Stimulated activated CD8-positive, alpha-beta memory T cell treated with anti-CD3 and anti-CD28 coated beads, Interleukin-7, amount 100 ng/mL, for 1 hour (primary cell): ENCODE measurements at places on chromosomes 4 and X.

- no peak for DNase-seq
Observed at GRCh38 chr4:41332510-41333054, 75.9 kb downstream of the UCHL1 start.

- no peak for DNase-seq
Observed at GRCh38 chrX:11241720-11242119, 51.5 kb upstream of the AMELX start.

DNA sequence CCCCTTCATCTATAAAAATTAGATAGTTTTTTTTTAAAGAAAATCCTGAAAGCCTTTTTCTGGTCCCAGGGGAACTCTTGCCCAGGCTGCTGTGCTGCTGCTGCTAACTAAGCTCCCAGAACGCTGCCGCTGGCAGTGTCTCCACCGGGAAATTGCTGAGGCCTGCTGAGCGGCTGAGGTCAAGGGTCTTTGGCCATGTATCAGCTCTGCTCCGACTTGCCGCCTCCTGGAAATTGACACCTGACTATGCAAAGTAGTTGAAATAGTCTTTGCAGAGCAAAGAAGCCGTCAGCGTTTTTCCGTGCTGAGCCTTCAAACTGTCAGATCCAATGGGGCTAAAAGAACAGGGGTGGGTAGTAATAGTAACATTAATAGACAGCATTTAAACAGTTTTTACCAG is 839 bp downstream of the QDPR start:
- DNase-seq = no peak

DNA sequence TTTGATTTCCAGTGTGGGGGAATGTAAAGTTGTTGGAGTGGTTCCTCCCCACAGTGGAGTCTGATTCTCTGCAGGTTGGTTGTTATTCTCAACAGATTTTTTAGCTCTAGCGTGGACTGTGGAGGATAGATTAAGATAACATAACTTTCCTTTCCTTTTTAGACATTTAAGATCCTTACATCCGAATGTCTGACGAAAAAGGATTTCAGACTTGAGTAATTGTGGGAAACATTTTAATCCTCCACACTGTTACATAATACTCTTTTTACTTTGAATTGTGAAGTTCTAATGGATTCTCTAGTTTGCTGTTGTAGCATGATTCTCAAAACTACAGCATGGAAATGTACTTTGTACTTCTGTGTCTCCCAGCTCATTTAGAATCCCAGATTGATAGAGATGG is 107.8 kb downstream of the ARHGAP10 start:
- DNase-seq = no peak

DNA sequence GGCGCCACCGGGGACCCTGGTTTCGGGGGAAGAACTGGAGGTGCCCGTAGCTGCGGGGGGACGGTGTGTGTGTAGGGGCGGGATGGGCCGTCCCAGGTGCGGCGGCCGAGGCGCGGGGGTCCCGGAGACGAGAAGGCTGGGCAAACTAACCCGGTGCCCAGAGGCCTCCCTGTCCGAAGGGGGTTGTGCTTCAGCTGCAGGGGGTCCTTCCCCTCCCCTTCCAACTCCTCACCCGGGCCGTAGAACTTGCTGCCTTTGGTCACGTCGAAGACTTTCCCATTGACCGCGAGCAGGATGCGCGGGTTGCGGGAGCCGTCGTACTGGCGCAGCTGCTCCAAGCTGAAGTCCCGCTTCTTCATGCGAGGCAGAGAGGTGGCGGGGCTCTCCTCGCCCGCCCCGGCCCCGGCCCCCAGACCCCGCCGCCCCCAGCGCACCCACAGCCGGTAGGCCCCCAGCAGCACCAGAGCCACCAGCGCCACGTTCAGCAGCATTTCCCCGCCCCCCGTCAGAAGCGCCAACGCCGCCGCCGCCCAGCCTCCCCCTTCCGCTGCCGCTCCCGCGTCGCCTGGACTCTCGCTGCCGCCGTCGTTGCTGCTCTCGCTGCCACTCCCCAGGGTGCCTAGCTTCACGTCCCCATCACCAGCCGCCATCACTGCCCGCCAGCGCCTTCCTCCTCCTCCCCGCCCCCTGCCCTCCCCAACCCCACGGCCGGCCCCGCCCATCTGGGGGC is at the start of gene PGRMC2:
PGRMC2 (minus strand) TSS at position 673 of the 730 bp plus-strand sequence; CDS start at position 650, 23 bp downstream.
- no peak for DNase-seq

DNA sequence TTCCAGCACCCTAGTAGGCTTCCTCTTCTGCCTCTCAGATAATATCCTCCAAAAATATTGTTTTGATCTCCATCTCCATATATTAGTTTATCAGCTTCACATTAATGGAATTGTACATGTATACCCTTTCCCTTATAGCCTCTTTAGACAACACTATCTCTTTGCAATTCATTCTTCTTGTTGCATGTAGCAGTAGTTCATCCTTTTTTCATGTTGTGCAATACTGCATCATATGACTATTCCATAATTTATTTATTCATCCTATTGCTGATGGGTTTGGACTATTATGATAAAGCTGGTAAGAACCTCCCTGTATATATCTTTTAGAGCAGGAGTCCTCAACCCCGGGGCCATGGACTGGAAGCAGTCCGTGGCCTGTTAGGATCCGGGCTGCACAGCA is 148.2 kb upstream of the FAT1 start:
- DNase-seq = no peak

DNA sequence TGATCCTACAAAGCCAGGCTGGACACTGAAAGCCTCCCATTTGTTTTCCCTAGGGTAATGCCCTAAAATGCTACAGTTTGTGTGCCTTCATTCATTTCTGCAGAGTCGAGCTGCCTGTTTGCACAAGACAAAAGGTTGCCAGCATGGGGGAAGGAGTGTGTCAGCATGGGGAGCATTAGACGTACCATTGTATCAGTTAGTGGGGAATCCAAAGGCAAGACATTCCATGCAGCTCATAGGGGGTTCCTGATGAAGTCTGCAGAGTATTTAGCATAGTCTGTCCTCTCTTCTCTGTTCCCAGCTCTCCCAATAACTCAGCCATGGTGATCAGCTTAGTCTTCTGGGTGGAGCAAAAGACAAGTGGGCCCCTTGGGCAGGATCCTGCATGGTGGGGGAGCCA is 276.9 kb upstream of the PCDH7 start:
- DNase-seq = no peak
